Activated CD4-positive, alpha-beta memory T cell treated with anti-CD3 and anti-CD28 coated beads for 36 hours (primary cell): ENCODE measurements at places on chromosomes 2 and 18.

DNA sequence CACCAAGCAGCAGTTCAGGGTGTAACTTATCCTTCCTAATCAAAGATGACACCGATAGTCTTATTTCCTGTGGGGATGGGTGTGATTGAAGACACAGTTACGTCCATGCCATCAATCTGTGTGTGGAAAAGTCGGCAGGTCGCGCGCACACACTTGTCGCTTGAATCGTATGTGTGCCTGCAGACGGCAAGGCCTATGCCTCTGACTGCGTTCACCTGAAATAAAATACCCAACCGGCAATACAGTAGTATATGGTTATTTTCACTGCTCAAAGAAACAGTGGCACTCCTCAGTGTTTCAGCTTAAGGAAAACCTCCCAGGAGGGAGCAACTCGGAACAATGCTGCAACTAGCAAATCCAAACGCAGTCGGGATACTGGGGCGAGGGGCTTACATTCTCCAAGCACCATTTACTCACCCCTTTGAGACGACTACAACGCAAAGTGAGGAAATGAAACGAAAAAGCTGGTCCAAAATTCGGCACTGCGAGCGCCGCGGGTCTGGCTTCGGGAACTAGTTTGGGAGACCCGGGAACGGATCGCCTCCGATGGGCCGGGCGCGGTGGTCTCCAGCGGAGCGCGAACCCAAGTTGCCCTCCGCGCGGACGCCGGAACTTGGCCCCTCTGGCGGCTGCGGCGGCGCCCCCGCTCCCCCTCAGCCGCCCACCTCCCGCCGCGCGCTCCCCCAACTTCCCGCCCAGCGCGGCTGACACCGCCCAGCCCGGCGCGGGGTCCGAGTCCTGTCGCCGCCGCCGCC lies 675 bp downstream of the PRKD3 start:
- peak; percentile 54 for DNase-seq

DNA sequence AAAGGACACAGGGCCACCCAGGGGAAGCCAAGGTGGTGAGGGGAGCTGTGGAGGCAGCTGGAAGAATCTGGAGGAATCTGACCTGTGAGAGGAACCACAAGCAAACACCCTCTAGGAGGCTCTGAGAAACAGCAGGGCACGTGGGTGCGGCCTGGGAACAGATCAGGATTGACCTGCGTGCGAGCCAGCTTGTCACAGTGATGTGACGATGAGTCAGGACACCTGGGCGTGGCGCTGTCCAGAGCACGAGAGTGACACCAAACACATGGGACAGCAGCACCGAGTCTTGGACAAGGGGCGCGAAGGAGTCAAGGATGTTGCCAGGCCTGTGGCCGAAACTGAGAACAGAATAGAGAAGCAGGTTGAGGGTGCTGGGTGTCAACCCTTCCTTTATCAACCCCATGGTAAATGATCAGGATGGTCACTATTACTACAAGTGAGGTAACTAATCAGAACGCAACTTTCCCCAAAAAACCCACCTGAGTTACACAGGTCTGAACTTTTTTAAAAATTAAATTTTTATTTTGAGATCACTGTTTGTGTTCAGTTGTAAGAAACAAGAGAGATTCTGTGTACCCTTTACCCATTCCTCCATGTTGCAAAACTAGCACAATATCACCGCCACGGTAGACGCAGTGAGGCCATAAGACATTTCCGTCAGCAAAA lies 637 bp upstream of the SFT2D3 start:
- DNase-seq, result peak; percentile 44

GRCh38 chr2:65159906-65160305 lies 30.0 kb upstream of the RAB1A start:
- DNase-seq, result no peak

DNA sequence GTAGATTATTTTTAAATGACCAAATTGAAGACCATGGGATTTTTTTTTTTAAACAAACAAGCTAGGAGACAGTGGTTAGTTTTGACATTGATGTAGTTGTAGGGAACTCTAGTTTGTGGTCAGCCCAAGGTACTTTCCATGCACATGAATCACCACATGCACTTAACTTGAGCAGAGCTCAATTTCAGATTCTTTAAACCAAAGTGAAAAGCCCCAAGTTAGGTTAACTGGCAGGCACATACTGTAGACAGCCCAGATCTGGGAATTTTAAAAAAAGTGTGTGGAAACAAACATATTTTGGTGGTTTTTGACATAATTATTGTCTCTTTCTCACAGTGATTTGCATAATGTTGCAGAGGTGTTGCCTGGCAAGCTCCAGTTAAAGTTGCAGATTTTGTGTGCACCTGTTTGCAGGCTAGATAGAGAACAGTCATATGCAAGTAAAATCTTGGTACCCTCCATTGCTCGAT lies 88.4 kb downstream of the BCL2L11 start:
- DNase-seq, result peak; percentile 62

- DNase-seq, result no peak
These were observed 909.2 kb downstream of the CCDC85A start for GRCh38 chr2:57093020-57093419.
